ENCODE measurements at places on chromosomes 1 and 21. TPM values are rescaled to one million over a fixed set of nuclear protein-coding genes. Genes with fewer than 3 reads are reported as not detected.

DNA sequence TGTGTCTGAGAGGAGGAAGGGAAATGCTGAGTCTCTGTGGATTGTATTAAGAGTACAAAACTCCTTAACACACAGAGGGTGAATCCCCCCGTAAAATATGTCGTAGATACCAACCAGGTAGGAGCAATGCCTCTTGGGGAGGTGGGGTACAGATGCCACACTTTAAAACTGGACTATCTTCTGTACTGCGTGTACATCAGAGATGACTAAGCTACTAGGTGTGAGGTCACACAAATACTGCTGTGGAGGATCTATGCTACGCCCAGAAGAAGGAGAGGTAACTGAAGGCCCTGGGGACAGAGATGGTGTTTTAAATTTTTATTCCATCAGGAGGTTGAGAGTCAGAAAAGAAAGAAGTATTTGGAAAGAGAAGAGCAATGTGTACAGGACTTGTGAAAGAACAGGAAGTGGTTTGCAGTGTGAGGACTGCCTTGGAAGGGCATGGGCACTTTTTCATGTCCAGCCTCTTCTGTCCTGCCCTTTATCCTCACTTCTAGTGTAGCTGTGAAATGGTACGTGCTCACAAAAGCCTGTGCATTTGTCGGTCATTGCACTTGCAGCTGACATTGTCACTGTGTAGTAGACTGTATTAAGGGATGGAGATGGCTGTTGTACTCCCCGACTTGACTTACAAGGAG, 287.8 kb upstream of the CHRM3 start:
- H3K27ac ChIP-seq = no peak overlapping the region
- H3K36me3 ChIP-seq = no peaks in the 10 kb centered on the region
- no peaks in the 10 kb centered on the region for H3K4me1 ChIP-seq
- no peak for DNase-seq
- H3K27me3 ChIP-seq = peaks cover 1% of the 10 kb centered on the region

GRCh38 chr1:155326631-155327037, 5.9 kb downstream of the RUSC1 start:
- peaks cover 10% of the 10 kb centered on the region for H3K36me3 ChIP-seq
- peaks cover 19% of the 10 kb centered on the region for H3K4me1 ChIP-seq
- no peak overlapping the region for H3K27ac ChIP-seq
- no peaks in the 10 kb centered on the region for H3K27me3 ChIP-seq
- no peak overlapping the region for H3K4me3 ChIP-seq
- DNase-seq = no peak

The PTCH2 gene
- total RNA-seq = 1.3 TPM

The HSD11B1 gene
- total RNA-seq = not detected

The ESRRG gene
- total RNA-seq = not detected

- H3K27me3 ChIP-seq = no peaks in the 10 kb centered on the region
- peaks cover 12% of the 10 kb centered on the region for H3K4me1 ChIP-seq
- peaks cover 44% of the 10 kb centered on the region for H3K36me3 ChIP-seq
- H3K27ac ChIP-seq = no peak overlapping the region
- no peak for DNase-seq
Observed at GRCh38 chr1:154595621-154596020, 12.4 kb downstream of the ADAR start.

DNA sequence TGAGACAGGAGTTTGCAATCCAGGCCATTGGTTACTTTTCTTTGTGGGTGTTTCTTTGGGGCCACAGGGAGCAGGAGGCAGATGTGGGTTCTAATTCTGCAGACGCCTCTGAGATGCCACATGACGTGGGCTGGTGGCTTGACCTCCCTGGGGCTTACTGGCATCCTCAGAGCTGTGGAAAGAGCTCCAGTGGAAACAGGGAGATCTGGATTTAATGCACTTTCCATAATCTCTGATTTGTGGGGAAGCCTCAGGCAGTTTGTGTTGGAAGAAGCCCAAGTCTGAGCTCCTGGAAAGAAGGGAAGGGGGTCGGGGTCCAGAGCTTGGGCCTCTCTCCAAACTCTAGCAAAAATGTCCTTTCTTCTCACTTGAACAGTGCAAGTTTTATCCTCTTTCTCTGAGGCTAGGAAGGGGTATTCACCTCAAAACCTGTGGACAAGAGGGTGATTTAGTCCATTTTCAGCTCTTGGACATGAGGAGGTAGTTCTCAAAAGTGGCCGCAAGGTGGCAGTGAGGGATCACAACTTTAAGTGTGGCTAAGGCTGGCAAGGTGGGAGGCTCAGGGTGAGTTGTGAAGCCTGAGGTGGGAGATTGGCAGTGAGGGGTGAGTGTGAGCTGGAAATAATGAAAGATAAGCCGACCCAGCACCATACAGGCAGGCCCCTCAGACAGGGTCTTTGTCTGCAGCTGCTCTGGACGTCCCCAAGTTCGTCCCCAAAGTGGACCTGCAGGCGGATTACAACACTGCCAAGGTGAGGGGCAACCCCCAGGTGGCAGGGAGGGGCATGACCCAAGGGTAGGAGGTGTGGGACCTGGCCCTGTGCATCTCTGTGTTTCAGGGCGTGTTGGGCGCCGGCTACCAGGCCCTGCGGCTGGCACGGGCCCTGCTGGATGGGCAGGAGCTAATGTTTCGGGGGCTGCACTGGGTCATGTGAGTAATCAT, 9.2 kb downstream of the IKBKE start:
- no peak for DNase-seq
- H3K36me3 ChIP-seq = peaks cover 20% of the 10 kb centered on the region
- H3K27ac ChIP-seq = peak overlapping the region; percentile 50
- no peaks in the 10 kb centered on the region for H3K27me3 ChIP-seq
- H3K4me1 ChIP-seq = peaks cover 24% of the 10 kb centered on the region

- H3K27me3 ChIP-seq = no peaks in the 10 kb centered on the region
- DNase-seq = no peak
- H3K27ac ChIP-seq = peak overlapping the region; percentile 89
- peaks cover 38% of the 10 kb centered on the region for H3K36me3 ChIP-seq
- no peak overlapping the region for H3K4me3 ChIP-seq
- H3K4me1 ChIP-seq = peaks cover 11% of the 10 kb centered on the region
Observed at GRCh38 chr1:171595324-171595723, 26.7 kb upstream of the MYOCOS start.

DNA sequence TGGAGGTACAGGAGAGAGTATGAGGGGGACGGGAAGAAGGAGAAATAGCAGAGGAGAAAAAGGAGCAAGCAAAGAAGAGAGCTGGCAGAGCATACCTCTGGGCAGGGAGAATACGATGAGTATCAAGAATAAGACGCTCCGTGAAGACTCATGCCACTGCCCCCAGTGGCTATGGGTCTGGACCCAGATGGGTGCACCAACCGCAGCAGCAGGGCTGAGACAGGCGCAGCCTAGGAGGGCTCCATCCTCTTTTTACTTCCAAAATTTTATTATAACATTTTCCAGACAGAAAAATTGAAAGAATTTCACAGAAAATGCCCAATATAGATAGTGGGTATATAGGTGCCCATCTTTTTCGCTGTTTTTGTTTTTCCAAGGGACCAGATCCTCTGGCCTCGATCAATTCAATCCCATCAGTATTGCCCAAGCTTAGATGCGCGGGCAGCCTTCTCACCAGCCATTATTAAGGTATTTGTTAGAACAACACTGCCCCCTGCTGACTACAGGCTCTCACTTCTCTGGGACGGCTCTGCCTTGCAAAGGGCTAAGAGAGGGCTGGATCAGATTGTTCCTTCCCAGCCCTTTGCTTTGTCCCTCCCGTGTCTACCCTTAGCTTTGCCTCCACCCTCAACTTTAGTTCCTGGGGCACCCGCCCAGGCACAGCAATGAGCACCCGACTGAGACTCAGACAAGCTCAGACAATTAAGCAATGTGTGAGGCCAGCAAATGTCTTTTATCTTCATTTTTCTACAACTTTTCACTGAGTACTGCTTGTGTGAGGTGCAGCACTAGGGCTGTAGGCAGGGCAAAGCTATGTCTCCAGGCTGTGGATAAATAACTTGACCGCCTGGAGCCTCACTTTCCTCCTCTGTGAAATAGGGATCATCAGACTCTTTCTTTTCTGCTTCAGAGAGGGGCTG, 17.5 kb upstream of the CAMK1G start:
- H3K27me3 ChIP-seq = peaks cover 66% of the 10 kb centered on the region
- no peak overlapping the region for H3K27ac ChIP-seq
- H3K4me3 ChIP-seq = no peak overlapping the region
- DNase-seq = no peak
- H3K4me1 ChIP-seq = peaks cover 5% of the 10 kb centered on the region

- H3K4me3 ChIP-seq = no peak overlapping the region
- no peak for DNase-seq
- peak overlapping the region; percentile 39 for H3K27ac ChIP-seq
- peaks cover 52% of the 10 kb centered on the region for H3K36me3 ChIP-seq
- H3K27me3 ChIP-seq = no peaks in the 10 kb centered on the region
Observed at GRCh38 chr21:34864370-34865149, 184.5 kb downstream of the RUNX1 start.

GRCh38 chr1:234256359-234256758, 116.9 kb upstream of the COA6 start:
- DNase-seq = no peak
- no peak overlapping the region for H3K27ac ChIP-seq
- no peaks in the 10 kb centered on the region for H3K4me1 ChIP-seq
- H3K27me3 ChIP-seq = peaks cover 1% of the 10 kb centered on the region

The VTCN1 gene
- not detected for total RNA-seq

DNA sequence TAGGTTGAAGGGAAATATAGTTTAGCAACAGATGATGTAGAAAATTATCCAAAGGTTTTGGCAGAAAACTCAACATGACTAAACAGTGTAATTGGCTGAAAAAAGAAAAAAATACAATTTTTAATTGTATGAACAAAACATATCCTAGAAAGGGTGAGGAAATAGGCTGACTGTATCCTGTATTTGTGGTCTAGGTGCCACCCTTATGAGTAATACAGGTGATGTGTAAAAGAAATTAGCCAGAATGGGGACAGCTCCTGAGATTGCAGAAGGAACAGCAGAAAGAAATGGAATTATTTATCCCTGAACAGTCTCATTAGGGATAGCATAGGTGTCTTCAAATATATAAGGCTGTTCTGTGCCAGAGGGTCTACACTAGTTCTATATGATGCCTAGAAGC, 24.6 kb downstream of the DNASE2B start:
- no peak overlapping the region for H3K4me3 ChIP-seq
- H3K27ac ChIP-seq = no peak overlapping the region
- no peak for DNase-seq
- H3K4me1 ChIP-seq = no peaks in the 10 kb centered on the region
- no peaks in the 10 kb centered on the region for H3K36me3 ChIP-seq
- H3K27me3 ChIP-seq = no peaks in the 10 kb centered on the region

The ACOT7 gene
- total RNA-seq = 43.9 TPM

DNA sequence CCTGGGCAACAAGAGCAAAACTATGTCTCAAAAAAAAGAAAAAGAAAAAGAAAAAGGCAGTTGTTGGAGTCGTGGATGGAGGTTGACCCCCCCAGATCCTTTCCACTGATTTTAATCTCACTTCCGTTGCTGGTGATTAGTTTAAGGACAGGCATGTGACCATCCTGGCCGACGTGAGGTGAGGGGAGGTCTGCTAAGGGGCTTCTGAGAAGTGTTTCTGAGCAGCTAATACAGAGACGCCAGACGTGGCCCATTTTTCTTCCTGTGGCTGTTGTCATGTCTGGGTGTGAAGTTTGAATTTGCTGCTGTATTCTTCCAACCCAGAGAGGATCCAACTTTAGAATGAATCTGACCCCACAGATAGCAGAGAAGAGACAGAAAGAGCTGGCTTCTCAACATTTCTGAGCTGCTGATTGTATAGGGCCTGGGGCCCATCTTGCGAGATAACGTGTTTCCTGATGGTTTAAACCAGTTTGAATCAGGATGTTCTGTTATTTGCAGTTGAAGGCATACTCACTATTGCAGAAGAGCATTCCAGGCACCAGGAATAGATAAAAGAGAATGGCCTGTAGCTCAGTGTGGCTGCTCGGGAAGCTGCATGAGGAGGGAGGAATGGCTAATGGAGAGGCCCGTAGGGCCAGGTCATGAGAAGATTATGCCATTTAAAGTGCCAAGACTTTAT, 22.8 kb upstream of the SSBP3 start:
- H3K4me3 ChIP-seq = no peak overlapping the region
- no peaks in the 10 kb centered on the region for H3K36me3 ChIP-seq
- peaks cover 2% of the 10 kb centered on the region for H3K27me3 ChIP-seq
- no peak for DNase-seq
- no peaks in the 10 kb centered on the region for H3K4me1 ChIP-seq

The MPC2 gene
- total RNA-seq = 51.6 TPM

GRCh38 chr1:107229711-107230110, 88.9 kb downstream of the NTNG1 start:
- H3K4me1 ChIP-seq = no peaks in the 10 kb centered on the region
- no peak overlapping the region for H3K4me3 ChIP-seq
- H3K27me3 ChIP-seq = peaks cover 4% of the 10 kb centered on the region
- no peak for DNase-seq
- no peaks in the 10 kb centered on the region for H3K36me3 ChIP-seq
- H3K27ac ChIP-seq = no peak overlapping the region

The PHLDA3 gene
- 120 TPM for total RNA-seq

The NTNG1 gene
- total RNA-seq = not detected

DNA sequence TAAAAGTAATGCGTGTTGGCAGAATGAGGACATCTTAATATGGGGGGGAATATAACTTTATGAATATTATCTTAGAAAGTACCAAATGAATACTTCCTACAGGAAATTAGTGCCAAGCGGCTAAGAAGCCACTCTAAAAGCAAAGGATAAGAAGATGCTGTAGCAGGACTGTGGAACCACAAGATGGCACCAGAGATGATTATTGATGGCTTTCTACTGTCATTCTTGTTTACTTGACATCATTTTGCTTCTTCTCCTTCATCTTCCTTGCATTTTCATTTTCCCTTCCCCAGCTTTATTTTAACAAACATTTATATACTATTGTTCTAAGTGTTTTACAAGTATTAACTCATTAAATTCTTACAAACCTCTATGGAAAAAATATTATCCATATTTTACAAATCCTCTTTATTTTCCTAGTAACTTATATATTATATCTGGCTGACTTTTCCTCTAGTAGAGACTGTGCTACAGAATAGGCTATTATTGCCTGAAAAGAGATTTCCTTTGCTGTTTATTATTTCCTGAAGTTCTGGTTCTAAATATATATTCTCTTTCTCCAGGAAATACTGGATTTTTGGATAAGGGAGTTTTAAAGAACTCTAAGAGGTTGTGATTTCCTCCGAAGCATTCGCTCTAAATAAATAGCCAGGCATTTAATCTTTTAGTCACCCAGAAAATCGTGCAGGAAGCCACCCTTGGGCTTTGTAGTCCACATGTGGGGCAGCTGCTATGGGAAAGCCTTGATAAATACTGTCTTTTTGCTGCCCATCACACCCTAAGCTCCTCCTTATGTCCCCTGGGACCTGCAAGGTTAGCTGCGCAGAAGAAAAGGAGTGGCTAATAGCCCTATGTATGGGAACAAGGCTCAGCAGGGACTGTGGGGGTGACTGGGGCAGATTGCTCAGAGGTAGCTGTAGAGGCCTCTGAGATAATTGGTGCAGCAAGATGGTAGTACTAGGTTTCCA, 69.8 kb downstream of the TPR start:
- no peak overlapping the region for H3K27ac ChIP-seq
- H3K36me3 ChIP-seq = peaks cover 2% of the 10 kb centered on the region
- no peak overlapping the region for H3K4me3 ChIP-seq
- no peak for DNase-seq

All from chondrocyte (in vitro differentiated cells).